ENCODE measurements at places on chromosomes 16 and 17.
A peak's percentile ranks its signal among the peaks of the same experiment; 100 is the strongest.

DNA sequence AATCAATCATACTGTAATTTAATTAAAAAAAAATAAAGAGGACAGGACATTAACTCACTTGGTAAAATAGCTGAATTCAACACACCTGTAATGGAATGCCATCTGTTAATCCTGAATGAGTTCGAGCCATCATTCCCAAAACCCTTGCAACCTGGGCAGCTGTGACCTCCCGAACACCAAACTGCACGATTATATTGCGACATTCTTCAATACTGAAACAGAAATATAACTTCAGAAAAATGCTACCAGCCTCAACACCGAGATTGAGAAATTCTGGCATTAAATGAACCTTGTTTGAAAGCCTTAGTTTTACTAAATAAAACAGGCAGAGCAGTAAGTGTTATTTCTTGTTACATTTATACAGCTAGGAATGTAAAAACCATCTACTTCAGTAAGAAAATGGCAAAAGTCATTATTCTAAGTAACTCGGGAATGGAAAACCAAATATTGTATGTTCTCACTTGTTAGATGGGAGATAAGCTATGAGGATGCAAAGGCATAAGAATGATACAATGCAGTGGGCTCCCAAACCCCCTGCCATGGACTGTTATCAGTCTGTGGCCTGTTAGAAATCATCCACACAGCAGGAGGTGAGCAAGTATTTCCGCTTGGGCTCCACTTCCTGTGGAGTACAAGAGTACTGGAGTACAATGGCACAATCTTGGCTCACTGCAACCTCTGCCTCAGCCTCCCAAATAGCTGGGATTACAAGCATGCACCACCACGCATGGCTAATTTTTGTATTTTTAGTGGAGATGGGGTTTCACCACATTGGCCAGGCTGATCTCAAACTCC is 46.5 kb downstream of the CNOT1 start:
- DNase-seq = no peak

- DNase-seq = peak; percentile 33
Measured at GRCh38 chr17:34420254-34420766, 57.3 kb upstream of the CCL1 start.

DNA sequence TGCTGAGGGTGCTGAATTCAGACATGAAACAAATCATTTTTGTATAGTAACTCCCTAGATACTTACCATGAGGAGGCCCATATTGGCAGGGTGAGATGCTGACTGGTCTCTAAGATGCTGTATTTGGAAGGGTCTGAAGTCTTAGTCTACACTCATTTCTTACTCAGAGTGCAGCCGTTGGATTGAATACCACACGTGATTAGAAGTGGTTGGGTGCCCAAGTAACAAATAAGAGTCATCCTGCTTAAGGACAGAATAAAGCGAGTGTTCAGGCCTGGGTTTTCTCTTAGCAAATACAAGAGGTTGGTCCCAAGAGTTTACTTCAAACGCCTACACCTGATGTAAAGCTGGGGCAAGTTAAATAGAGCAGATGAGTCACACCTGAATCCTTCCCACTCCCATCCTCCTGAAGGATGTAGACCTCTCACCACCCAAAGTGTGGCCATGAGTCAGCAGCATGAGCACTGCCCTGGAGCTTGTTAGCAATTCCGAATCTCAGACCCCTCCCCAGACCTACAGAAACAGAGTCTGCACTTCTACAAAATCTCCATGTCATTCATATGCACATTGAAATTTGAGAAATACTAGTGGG is 284.6 kb upstream of the CDH5 start:
- no peak for DNase-seq

DNA sequence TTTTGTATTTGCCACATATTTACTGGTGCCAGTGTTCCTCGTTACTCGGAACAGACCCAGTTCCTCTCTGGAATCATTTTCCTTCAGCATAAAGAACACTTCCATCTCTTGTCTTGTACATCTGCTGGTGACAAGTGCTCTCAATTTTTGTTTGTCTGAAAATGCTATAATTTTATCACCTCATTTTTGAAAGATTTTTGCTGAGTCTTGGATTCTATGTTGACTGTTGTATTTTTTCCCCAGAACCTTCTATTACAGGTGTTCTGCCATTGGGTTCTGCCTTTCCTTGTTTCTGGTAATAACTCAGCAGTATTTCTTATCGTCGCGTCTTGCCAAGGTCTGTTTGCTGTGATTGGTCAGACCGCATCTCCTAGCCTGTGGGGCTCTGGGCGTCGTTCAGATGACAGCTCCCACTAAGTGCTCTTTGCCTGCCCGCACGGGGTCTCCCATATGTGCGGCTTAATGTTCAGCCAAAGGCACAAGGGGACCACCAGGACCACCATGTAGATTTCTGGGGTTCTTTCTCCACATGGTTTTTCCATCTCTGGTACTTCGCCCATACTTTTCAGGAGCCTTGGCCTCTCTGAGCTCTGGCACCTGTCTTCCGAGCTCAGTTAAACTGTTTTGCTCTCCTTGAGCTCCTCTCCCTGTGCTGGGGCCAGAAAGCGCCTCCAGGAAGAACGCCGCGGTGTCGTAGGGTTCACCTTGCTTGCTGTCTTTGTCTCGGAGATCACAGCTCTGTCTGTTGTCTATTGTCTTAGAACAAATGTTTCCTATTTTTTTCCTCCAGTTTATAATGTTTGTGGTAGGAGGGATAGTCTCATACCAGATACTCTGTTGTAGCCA is 80.0 kb downstream of the METRNL start:
- no peak for DNase-seq

DNA sequence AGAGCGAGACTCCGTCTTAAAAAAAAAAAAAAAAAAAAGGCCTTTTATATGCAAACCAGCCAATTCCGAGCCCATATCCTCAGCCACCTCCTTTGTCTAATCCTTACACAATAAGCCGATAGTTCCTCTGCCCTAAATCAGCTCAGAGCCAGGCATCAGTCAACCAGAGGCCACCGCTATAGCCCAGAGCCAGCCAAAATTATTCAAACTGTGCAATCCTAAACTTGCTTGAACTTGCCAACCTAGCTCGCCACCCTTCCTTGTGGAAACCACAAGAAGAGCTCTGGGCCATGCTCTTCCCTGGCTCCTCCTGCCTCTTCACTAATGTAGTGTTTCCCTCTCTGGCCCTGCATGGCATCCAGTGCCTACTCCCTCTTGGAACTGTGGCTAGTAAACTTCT is 17.7 kb downstream of the ITGAL start:
- no peak for DNase-seq

GRCh38 chr17:82023447-82024241 is 539 bp downstream of the LRRC45 start:
- peak; percentile 15 for DNase-seq

DNA sequence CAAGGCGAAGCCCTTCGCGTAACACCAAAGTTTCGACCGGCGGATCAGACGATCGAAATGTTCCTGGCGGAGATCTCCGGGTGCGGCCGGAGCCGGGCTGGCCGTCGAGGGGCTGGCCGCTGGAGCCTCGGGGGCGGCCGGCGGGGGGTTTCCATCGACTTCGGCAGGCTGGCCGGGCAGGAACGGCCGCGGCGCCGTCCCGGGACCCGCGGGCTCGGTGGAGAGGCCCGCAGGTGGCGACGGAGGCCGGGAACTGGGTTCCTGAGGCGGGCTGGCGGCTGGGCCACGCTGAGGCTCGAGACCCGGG is 1.1 kb downstream of the EPOP start:
- no peak for DNase-seq

GRCh38 chr17:39376434-39376833 is 25.0 kb downstream of the FBXL20 start:
- DNase-seq = no peak

DNA sequence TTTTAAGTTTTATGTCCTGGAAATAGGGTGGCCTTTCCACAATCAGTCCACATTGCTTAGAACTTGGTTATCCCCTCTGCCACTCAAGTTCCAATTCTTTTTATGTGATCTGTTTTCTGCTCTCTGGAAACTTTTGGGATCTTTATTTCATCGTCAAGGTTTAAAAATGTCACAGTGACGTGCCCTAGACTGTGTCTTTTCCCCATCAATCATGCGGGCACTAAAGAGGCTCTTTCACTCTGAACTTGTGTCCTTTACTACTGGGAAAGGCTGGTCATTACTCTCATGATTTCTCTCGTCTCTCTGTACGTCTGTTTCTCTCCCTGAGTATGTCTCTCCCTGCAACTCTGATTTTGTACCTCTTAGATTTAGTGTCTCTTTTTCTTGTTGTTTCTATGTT is 189.8 kb upstream of the AXIN2 start:
- DNase-seq = no peak

- no peak for DNase-seq
Measured at GRCh38 chr17:7780736-7781135, 53.3 kb upstream of the KDM6B start.

GRCh38 chr17:3015890-3016289 is 47.5 kb downstream of the OR1D5 start:
- DNase-seq = no peak

GRCh38 chr17:82033359-82034085 is 2.0 kb downstream of the RAC3 start:
- no peak for DNase-seq

- DNase-seq = no peak
Measured at GRCh38 chr16:12321311-12321842, 344.8 kb downstream of the SNX29 start.

DNA sequence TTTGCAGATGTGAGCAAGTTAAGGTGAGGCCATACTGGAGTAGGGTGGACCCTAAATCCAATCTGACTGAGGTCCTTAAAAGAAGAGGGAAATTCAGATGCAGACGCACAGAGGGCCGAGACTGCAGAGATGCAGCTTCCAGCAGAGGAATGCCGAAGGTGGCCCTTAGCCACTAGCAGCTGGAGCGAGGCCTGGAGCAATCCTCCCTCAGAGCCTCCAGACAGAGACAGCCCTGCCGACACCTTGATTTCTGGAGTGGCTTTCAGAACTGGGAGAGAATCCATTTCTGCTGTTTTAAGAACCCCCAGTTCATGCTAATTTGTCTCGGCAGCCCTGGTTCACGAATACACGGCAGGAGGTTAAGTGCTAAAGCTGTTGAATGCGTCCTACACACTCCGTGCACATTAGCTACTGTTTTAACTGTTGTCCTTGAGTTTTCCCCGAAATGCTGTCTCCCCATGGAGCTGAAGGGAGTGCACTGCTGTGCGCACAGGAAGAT is 135.5 kb downstream of the IRF8 start:
- no peak for DNase-seq

GRCh38 chr16:65406933-65407332 is 285.1 kb upstream of the CDH11 start:
- no peak for DNase-seq

DNA sequence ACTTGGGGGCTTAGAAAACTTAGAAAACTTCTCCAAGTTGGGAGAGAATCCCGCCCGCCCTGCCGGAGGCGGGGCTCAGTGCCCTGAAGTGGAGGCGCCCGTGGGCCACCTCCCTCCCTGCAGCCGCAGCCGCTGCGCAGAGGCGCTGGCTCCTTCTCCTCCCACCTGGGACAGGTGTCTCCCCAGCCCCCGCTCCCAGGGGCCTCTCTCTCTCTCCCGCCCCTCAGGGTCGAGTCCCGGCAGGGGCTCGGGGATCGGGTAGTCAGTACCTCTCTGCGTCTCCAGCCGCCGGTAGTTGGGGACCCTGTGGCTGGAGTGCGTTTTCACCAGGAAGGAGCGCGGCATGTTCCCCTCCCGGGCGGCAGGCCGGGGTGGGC is 257 bp downstream of the SNAI3 start:
- DNase-seq = no peak

DNA sequence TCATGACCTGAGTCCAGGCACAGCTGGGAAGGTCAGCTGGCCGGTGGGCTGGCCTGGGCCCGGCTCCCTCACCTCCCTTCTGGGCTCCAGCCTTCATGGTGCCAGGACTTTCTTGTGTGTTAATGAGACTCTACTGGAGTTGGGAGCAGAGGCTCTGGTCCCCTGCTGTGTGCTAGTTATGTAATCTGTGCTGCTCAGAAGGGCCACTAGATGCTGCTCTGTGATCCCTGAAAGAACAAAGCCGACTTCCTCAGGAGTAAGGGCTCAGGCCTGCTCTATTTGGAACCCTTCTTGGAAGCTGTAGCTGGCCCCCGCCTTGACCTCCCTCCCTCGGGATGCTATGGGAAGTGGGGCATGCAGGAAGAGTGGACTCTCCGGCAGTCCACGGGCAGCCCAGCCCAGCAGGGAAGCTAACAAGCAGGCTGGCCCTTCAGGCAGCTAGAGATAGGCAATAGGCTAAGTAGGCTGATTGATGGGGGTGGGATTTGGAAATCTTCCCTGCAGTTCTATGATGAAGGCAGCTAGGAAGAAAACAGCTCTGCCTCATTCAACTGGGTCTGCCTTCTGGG is 3.3 kb upstream of the CDK5R1 start:
- DNase-seq = no peak

GRCh38 chr17:81171941-81172340 is 5.9 kb upstream of the AATK start:
- no peak for DNase-seq

DNA sequence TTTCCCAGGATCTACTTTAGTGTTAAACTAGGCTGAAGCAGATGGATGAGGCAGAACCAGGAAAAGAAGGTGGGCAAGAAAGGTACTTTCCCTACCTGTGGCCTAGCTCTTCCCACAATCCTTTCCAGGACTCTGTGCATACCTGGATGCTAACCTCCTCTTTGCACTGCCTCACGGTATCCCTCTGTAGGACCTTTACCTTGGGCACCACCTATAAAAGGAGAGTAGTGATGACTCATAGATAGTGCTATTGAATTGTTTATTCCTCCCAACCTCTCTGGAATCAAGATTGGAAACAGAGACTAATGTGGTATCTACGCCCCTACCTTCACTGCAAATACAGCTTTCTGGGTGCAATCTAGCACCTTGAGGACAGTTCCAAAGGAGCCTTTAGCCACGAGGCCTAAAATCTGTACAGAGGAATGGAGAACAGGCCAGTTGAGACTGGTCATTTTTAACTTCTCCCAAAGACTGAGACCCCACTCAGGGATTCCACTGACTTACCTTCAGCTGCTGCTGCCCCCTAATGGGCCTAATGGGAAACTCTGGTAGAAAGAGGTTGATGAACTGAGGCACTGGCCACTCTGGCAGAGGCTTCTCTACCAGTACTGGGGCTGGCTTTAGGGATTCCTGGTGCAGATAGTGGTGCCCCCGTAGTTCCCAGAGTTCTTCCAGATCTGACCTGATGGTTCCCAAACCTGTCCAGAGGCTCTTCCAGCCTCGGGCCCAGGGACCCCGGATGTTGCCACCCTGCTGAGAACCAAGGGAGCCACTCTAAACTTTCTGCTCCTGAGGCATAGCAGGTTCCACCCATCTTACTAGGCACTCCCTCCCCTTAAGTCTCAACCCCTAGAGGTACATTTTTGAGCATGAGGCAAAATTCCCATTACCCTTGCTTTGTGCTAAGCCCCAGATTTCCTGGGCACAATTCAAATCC is 781 bp downstream of the RSKR start:
- peak; percentile 12 for DNase-seq

- DNase-seq = no peak
Measured at GRCh38 chr17:59219992-59220327, 351 bp upstream of the GDPD1 start.

DNA sequence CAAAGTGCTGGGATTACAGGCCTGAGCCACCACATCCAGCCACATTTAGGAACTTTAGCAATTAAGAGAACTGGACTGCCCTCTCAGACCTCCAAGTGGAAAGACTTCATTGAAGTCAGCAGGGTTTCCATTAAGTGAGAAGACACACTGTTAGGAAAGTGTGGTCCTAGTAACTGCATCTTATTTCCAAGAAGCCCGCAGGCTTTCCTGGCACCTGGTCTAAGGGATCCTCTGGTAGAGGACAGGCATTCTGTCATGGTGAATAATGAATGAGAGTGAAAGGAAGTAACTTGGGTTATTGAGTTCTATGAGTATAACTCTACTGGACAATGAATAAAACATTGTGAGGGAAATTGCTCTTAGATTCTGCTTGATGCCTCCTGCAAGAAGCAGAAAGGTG is 14.1 kb downstream of the C17orf75 start:
- DNase-seq = no peak

All from activated T-helper 1 cell treated with Interleukin-2 at 50 U/mL for 16 hours (primary cell).